NCI-H748 treated with DMSO at 0.1 percent for 48 hours (cell line): ENCODE measurements at places on chromosomes 5 and 9.

GRCh38 chr9:3980771-3981170 lies 319.1 kb downstream of the GLIS3 start:
- no peak for DNase-seq

GRCh38 chr5:29079771-29080170 lies 2041.4 kb upstream of the CDH9 start:
- no peak for DNase-seq

DNA sequence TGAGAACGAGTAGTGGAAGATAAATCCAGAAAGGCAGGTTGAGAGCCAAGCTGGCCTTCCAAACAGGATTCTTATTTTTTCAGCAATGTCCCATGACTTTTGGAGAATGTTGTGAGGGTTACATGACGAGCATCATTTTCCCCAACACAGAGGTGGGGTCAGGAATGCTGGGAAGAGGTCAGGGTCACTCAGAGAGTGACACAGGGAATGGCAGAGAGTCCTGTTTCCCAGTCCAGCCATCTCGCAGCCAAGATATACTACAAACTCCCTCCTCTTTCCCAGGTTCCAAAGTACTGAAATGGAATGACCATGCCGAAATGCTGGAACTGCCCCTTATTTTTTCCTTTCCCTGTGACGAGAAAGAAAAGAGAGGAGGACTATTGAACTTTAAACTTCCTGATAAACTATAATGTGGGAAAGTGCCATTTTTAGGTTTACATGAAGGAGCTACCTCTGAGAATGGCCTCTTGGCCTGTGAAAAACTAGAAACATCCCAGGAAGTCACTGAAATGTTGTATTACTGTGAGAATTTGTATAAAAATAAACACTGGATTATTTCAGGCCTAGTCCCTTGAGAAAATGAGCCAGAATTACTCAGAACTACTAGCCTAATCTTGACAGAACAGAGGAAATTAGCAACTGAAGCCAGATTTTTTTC lies 420.4 kb downstream of the CETN3 start:
- no peak for DNase-seq

- DNase-seq = no peak
Measured at GRCh38 chr5:127700237-127700766, 2.9 kb upstream of the CCDC192 start.

DNA sequence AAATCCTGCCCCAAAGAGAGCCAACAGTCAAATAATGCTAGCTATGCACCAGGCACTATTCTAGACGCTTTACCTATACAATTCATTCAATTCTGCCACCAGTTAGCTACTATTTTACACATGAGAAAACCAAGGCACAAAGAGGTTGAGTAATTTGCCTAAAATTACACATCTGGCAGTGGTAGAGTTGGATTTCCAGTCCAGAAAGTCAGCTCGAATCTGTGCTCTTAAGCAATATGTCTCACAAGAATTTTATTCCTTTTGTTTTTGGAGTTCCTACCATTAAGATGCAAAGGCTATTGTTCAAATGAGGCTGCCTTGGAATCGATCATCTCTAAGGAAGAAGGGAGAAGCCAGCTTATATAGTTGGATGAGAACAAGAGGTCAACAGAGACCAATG lies 256.9 kb upstream of the RASA1 start:
- no peak for DNase-seq

- DNase-seq = no peak
Measured at GRCh38 chr9:16120231-16120641, 567.4 kb downstream of the CCDC171 start.

DNA sequence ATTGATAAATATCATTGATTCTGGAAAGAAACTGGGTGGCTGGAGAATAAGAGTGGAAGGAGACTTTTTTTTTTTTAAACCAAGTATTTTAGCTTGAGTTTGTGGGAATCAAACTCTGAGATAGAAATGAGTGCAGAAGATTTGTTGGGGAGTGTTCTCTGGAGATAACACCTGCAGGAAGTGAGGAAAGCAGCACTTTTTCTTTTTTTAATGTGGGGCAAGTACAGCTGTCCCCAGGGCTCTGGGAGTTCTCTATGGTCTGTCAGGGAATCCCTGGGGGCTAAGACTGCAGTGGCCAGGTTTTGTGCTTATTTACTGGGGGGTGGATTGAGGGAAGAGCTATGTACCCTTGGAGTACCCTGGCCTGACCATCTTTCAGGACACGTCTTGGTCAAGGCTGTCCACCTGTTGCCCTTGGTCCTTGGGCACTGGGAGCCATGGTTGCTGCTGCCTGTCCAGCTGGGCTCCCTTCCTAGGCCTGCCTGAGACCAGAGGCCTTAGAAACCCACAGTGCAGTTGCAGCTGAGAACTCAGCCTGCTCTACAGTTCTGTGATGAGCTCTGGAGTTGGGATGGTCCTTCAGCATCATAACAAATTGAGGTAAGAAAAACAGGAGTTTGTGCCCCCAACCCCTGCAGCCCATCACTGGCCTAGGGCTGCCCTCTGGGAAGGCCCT lies 85.8 kb downstream of the PHAX start:
- DNase-seq = no peak

DNA sequence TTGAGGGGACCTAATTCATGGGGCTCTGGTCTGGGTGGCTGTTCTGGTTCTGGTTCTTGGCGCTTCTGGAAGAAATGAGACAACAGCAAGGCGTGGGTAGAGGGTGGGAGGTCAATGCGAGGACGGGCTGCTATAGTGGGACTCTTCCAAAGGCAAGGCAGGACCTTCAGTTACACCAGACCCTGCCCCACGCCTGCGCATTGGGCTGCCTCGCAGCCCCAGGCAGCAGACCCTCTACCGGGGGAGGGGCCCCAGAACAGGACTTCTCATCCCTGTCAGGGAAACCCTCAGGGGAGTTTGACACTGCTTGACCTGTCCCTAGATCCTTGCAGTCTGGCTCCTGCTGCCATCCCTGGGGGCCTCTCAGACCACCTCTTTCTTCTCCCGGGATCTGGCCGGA lies 18.5 kb downstream of the CCDC69 start:
- no peak for DNase-seq

DNA sequence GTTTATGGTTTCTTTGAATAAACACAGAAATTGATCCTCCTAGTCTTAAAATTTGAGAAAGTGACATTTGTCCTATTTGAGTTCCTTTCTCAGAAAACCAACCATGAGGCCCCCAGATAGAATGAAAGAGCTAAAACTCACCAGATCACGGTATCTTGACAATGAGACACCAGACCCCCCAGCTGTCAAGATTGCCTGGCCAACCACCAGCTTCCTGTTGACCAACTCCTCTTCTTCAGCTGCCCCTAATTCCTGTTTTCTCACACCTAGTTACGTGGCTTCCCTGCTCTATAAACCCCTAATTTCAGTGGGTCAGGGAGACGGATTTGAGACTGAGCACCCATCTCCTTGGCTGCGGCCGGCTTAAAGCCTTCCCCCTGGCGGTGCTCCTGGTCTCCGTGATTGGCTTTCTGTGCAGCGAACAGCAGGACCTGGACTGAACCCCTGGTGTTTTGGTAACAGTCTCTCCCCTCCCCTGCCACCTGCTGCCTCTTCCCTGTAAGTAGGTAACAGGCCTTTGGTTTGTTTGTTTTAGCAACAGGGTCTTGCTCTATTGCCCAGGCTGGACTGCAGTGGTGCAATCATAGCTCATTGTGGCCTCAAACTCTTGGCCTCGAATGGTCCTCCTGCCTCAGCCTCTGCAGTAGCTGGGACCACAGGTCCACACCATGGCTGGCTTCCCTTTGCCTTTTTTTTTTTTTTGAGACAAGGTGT lies 4.8 kb upstream of the ENTPD2 start:
- no peak for DNase-seq

GRCh38 chr5:54761213-54761701 lies 224.1 kb downstream of the ESM1 start:
- no peak for DNase-seq
